ENCODE measurements at places on chromosomes 1 and 21.

DNA sequence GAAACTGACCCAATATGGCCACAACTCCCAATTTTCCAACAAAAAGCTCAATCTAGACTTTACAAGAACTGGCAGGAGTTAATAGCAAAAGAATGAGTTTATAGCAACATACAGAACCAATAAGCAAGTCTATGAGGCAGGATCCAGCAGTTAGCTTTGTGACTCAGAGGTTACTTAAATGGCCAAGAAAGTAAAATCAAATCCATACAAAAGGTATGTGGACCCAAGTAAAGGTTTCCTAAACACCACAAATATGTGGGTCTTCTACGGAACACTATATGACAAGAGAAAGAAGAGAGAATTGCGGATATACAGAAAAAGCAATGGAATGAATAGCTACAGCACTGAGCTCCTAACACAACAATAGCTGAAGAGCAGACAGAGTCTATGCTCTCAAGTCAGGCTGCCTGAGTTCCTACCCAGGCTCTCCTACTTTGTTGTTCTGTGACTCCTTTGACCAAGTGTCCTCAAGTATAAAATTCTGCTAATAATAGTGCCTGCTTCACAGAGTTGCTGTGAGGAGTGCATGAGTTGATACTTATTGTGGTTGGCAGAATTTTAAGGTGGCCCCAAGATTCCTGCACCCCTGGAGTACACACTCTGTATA, 204.3 kb downstream of the SMYD3 start:
- DNase-seq, result no peak

GRCh38 chr1:51941528-51941927, 49.0 kb downstream of the RAB3B start:
- no peak for DNase-seq

- DNase-seq, result no peak
These were observed 12.2 kb upstream of the IL10 start for GRCh38 chr1:206784471-206784903.

- DNase-seq, result no peak
These were observed 36.7 kb downstream of the DNASE2B start for GRCh38 chr1:84434801-84435549.

- DNase-seq, result no peak
These were observed 50.6 kb upstream of the ANGPTL1 start for GRCh38 chr1:178921499-178921898.

All from head of caudate nucleus (tissue), 42 donors.